ENCODE measurements at places on chromosomes 2 and 18.

DNA sequence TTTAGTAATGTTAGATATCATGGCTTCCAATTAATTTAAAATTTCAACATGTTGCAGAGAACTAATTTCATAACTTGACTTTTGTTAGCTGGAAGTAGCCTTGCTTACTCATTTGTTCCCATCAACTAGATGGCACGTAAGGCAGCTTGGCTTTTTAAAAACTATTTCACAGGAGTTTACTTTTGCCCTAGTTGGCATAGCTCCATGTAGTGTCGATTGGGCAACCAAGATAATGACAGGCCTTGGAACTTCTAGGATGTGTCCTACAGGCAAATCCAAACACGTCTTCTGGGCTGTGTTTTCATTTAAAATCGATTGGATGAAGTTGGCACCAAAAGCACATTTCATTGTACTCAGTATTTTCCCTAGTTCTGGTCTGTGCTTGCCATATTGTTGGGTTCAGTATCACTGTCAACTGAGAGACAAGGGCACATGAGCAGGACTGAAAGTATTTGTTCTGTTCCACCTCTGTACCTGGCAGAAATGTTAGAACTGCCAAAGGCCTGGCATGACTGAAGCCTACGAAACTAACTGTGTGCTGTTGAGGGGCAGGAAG is 29.4 kb downstream of the HADHB start:
- DNase-seq, result peak; percentile 99

- DNase-seq, result peak; percentile 29
Measured at GRCh38 chr2:206480161-206480560, 36.8 kb downstream of the ADAM23 start.

- DNase-seq, result peak; percentile 69
Measured at GRCh38 chr2:142872882-142873724, 4.4 kb upstream of the KYNU start.

DNA sequence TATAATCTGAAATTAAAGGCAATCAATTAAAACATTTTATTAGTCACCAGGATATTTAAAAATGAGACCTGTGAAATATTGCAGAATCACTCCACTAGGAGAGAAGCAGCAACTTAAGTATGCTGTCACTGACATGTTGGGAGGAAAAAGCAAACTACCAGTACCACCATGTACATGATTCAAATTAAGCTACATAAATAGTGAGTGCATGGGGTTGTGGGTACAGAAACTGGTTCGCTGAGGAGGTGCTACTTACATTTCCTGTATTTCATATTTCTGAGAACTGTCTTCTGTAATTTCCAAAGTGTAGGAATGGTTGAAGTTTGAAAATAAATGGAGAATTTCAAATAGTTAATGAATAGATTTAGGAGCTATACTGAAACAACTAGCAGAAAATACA is 7.9 kb upstream of the NR4A2 start:
- no peak for DNase-seq

GRCh38 chr18:3544537-3544936 is 94.6 kb downstream of the TGIF1 start:
- no peak for DNase-seq

DNA sequence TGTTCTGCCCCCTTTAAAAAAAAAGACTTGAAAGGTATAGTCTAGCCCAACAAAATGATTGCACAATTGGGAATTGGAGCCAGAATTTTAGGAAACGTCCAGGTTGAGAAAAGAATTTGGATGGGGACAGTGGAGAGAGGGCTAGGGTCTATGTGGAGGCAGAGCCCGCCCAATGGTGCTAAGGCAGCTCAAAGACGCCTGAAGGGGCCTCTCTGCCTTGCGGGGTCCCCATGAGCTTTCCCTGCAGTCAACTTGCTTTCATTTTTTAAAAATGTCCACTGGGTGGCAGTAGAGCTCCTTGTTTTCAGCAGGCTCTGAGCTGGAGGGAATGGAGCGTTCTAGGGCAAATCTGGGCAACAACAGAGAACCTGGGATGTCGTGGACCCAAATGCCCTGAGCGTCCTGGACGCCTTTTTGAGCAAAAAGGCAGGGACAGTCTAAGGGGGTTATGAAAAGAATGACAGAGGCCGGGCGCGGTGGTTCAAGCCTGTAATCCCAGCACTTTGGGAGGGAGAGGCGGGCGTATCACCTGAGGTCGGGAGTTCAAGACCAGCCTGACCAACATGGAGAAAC is 40.2 kb upstream of the ITM2C start:
- peak; percentile 80 for DNase-seq

- no peak for DNase-seq
Measured at GRCh38 chr2:165192729-165193128, 11.1 kb downstream of the SCN3A start.

DNA sequence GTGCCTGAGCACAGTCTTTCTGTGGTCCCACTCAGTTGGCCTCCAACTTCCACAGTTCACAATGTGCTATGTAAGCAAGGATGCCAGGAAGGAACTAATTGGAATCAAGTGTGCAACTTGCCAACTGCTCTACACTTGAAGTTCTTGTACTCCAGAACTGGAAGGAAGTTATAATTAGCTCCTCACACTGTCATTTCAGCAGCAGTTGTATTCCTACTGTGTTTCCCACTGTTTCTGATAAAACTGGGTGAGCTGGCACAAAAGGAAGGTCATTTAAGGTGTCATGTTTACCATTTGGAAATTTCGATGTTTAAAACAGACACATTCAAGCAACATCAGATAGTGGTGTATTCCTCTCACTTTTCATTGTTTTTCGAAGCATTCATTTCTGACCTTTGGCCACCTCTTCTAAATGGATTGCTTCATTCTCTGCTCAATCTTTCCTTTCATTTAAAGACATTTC is 84.2 kb downstream of the ANTXR1 start:
- no peak for DNase-seq

DNA sequence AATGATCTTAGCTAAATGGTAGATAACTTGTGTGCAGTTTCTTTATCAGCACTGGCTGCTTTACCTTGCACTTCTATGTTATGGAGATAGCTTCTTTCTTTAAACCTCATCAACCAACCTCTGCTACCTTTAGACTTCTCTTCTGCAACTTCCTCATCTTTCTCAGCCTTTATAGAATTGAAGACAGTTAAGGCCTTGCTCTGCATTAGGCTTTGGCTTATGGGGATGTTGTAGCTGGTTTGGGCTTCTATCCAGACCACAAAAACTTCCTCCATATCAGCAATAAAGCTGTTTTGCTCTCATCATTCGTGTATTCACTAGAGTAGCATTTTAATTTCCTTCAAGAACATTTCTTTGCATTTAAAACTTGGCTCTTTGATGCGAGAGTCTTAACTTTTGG is 123.7 kb downstream of the PIK3C3 start:
- DNase-seq, result peak; percentile 20

GRCh38 chr2:27781496-27781895 is 10.0 kb downstream of the MRPL33 start:
- DNase-seq, result no peak
